ENCODE measurements at places on chromosomes 6 and 20.

DNA sequence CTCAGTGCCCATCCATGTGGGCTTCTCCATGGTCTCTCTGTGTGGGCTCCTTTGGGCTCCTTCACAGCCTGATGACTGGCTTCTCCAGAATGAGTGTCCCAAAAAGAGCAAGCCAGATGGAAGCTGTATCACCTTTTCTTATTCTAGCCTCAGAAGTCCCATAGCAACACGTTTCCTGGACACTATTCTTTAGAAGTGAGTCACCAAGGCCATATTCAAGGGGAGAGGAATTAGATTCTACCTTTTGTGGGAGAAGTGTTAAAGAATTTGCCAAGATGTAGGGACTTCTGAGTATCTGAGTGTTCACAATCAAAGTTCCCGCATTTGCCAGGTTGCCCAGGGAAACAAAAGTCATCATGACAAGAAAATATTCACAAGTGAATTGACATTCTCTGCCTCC, 20.7 kb upstream of the TBC1D22B start:
- DNase-seq = no peak

GRCh38 chr6:32045811-32046449, 7.7 kb downstream of the CYP21A2 start:
- DNase-seq = no peak

DNA sequence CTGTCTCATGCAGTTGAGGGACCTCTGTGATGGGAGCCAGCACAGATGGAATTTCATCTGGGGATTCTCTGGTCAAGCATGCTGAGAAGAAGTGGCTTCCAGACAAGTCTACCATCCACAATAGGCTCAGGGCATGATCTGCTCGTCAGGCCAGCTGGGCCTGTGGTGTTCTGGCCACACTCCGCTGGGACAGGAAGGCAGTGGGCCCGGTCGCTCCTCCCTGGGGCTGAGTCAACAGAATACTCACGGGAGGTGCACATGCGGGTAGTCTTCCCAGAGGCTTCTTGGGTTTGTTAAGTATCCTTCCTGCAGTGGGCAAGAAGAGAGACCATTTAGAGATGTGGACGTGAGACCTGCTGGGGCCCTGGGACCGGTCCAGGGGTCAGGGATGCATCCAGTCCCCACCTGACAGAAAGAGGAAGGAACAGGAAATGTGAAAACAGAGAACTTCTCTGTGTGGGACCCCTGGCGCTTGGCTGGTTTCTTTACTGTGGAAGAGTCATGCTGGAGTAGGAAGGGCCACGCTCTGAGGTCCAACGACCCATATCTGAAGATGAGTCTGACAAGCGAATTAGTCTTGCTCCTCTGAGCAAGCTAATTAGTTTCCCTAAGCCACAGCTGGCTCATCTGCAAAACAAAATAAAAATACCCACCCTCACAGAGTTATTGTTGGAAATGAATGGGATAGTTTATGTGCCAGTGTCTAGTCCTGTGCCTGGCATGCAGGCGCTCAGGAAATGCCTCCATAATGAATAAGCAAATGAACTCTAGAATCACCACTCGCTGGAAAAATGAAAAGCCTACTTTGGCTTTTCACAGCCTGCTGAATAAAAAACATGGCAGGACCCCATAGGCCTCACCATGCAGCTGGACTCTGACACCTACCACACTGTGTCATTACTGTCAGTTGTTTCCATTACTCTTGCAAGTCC, 67.3 kb downstream of the TRAM2 start:
- DNase-seq = no peak

- DNase-seq = no peak
Observed at GRCh38 chr6:339480-339879, 47.2 kb downstream of the DUSP22 start.

- no peak for DNase-seq
Observed at GRCh38 chr20:4401601-4402000, 320.1 kb upstream of the PRND start.

- no peak for DNase-seq
Observed at GRCh38 chr6:56947924-56948323, 7.0 kb upstream of the BEND6 start.

GRCh38 chr20:63319164-63320040, 26.4 kb downstream of the COL20A1 start:
- DNase-seq = no peak

DNA sequence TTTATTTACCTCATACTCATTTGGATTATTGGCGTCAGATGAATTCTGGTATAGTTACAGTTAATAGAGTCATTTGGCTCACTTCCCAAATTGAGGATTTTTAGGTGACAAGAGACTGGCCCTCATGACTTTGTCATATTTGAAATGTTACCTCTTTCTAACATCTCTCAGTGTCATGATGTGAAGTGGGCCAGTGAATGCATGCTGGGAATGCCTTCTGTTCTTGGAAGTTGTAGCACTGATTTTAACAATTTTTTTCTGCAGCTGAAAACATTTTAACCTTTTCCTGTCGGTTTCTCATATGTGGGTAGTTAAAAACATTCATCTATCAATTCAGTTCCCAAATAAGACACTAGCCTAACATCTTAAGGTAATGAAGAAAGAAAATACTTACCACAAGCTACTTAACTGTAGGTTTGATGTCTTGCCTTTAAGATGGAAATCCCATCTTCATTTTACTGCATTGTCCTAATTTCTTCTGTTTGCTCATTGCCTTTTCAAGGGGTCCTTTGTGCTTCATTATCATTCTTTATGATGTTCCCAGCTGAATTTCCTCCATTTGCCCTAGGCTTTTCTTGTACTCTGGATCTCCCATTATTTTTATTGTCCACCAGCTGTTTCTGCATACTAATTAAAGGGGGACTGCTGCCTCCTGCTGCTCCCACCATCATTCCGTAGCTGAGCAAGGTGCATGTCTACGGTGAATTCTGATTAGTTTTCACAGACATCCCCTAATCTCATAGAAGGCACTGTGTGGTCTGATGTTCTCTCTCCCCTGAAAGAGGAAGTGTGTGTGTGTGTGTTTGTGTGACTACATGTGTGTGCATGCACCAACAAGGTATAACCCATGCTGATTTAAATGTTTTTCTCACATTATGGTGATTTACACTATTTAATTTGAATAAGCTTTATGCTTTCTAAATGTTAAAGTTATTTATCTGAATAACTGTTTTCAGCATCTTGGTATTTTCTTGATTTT, 109.5 kb downstream of the B3GAT2 start:
- DNase-seq = no peak

GRCh38 chr6:15522856-15523529, 139.8 kb downstream of the DTNBP1 start:
- no peak for DNase-seq

GRCh38 chr6:11430036-11430435, 107.5 kb upstream of the TMEM170B start:
- DNase-seq = no peak

GRCh38 chr6:132750455-132751248, 7.1 kb downstream of the VNN2 start:
- DNase-seq = no peak

DNA sequence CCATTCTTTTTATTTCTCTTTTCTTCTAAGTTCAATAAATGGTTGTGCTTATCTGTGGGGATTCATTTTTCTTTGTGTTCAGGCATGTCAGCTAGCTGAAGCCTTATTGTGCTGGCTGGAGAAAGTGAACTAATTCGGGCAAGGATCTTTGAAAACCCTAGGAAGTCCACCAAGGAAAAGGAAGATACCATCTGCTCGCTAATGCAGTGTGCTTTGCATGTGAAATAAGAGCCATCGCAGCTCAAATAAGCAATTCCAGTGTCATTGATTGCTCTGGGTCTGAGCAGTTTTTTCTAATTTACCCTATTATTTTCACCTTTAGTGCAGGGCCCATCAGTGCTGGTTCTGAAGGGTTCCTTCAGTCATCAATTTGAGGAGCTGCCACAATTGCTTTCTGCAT, 309.4 kb upstream of the SOX4 start:
- DNase-seq = no peak

GRCh38 chr6:11852061-11852651, 73.6 kb upstream of the ADTRP start:
- DNase-seq = no peak

GRCh38 chr20:58651946-58652605, 993 bp downstream of the STX16 start:
- no peak for DNase-seq

DNA sequence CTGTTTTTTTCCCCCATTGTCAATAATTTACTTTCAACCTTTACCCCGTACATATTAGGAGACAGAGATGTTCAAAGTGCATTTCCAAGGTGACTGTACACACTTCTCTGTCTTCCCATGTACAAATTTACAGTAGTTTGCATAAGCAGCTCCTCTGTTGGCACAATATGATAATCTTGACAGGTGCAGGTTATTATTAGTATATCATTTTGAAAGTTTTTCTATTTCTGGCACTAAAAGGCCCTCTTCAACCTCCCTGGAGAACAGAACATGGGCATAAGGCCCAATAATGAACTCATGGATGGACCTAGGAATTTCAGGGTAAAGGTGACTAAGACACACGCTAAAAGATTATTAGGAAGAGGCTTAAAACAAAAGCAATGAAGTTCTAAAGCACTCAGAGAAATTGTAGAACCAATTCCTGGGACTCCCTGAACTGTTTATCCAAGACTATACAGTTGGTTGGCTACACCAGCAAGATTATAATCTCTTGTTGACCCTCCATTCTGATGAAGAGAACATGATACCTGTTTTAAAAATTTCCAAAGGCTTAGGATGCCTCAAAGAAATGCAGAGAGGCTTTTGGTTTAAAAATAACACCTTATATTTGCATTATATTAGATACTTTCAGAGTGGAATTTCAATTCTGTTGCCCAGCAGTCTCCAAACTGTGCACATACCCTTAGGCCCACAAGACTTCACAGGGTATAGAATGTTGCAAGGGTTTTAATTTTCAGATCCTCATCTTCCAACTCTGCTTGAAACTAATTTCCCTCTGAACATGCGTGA, 1.1 kb downstream of the AIG1 start:
- no peak for DNase-seq

DNA sequence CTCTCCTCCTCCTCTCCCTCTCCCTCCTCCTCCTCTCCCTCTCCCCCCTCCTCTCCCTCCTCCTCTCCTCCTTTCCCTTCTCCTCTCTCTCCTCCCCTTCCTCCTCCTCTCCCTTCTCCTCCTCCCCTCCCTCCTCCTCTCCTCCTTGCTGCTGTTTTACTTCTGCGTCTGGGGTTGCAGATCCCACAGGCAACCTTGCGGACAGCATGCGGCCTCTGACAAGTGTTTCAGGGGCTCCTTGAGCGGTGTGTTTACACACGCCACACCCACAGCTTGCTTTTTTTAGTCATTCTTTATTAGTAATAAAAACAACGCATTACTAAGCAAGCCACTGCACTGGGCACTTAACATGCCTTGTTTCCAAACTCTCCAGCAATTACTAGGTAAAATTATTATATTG, 81.9 kb downstream of the TFAP2C start:
- no peak for DNase-seq

- no peak for DNase-seq
Observed at GRCh38 chr6:3315841-3316240, 57.1 kb downstream of the PSMG4 start.

- DNase-seq = no peak
Observed at GRCh38 chr6:130313206-130313605, 52.6 kb upstream of the TMEM200A start.

- DNase-seq = no peak
Observed at GRCh38 chr6:99119109-99120031, 171.6 kb upstream of the FBXL4 start.

DNA sequence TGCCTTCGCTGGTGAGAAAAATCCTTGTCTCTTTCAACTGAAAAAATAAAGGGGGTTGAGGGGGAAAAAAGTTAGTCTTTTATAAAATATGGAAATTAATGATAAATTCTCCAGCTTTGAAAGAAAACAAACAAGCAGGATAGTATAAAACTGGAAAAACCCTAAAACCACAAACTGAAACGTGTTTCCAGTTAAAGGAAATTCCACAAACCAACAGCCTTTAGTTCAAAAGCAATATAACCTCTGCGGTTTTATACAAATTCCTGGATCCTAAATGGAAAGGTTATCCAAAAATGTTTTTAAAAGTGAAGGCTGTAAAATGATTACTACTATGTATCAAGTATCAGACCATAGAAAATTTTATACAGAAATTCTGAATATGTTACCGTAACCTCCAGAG, 55.6 kb downstream of the BMP5 start:
- DNase-seq = no peak

GRCh38 chr20:62208795-62209755, 11.0 kb downstream of the HRH3 start:
- no peak for DNase-seq

DNA sequence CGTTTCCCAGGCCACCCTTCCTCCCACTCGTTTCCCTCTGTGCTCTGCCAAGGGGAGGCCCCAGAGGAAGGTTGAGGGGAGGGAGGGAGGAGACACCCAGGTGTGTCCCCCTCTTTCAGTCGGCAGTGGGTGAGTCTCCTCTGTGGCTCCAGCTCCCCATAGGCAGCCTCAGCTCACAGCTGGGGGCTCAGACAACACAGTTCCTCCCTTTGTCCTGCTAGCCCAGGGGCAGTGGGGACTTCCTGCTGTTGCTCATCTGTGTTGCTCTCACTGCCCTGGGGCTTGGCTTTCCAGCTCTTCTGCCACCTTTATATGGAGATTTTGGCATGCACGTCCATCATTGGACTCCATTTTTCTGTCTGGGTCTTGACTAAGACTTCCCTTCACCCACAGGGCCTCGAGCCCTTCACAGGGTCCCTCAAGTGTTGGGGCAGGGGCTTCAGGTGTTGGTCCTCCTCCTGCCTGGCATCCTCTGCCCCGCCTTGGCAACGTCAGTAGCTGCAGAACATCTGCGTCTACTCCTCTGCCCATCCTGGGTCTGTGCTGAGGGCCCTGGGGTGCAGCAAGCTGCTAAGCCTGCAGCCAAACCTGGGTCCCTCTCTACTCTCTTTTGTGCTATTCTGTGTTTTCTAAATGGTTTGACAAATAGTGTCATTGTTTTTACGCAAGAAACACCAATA, 190.6 kb upstream of the PMEPA1 start:
- DNase-seq = no peak

DNA sequence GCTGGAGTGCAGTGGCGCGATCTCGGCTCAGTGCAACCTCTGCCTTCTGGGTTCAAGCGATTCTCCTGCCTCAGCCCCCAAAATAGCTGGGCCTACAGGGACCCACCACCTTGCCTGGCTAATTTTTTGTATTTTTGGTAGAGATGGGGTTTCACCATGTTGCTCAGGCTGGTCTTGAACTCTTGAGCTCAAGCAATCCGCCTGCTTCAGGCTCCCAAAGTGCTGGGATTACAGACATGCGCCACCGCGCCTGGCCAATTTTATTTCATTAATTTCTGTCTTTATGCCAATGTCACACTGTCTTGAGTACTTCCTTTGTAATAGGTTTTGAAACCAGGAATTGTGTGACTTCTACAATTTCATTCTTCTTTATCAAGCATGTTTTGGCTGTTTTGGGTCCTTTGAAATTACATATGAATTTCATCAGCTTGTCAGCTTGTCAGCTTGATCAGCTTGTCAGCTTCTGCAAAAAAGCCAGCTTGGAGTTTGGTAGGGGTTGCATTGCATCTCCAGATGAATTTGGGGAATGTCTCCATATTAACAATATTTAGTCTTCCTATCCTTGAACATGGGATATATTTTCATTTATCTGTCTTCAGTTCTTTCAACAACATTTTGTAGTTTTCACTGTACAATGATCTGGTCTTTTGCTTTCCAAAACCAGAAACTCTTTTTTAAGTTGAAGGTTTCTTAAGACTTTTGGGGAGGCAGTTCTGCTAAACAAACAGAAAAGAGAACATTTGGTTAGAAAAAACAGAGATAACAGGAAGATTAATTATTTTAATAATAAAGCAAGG, 20.8 kb downstream of the ZFAND3 start:
- no peak for DNase-seq

- no peak for DNase-seq
Observed at GRCh38 chr6:20918868-20919267, 384.6 kb downstream of the CDKAL1 start.
